Naive thymus-derived CD8-positive, alpha-beta T cell (primary cell): ENCODE measurements at places on chromosomes 1 and 21.
A peak's percentile ranks its signal among the peaks of the same experiment; 100 is the strongest.

DNA sequence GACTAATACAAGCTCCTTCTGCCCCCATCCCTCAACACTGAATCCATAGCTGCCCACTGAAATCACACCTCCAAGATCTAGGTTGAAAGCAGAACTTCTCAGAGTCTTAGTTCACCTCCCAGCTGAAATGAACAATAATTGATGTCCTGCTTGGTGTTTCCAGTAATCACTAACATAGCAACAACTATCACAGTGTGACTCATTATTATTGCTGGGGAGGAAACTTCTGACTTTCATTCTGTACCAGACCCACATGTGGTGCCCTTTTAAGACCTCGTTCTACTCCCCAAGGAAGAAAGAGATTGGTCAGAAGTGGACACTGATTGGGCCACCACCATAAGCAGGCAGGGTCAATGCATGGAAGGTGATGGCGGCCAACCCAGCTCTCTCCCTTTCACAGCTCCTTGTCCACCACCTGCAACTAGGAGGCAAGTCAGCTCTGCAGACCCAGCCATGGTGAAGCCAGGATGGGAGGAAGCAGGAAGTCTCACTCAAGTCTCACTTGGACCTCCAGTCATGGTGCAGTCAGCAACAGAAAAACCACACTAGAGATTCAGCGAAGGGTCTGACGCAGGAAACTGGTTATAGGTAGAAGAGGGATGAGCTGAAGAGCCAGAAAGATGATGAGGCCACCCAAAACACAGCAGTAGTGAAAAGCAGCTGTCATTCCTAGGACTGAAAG is 720.2 kb downstream of the PTPRU start:
- no peak for DNase-seq

DNA sequence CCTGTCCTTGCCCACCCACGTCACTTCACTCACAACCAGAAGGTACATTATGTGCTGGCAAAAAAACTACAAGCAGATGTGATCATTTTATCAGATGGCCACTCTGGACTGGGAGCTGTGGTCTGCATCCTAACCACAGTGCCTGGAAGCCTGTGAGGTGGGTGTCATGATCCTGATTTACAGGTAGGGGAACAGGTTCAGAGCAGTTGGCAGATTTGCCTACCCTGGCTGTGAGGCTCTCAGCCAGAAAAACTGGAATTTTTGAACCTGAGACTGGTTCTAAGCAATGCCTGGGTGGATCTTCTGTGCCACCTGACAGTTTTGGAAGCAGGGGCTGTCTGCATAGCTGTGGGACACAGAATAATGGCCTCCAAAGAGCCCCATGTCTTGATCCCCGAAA is 150.8 kb downstream of the SYF2 start:
- no peak for DNase-seq

DNA sequence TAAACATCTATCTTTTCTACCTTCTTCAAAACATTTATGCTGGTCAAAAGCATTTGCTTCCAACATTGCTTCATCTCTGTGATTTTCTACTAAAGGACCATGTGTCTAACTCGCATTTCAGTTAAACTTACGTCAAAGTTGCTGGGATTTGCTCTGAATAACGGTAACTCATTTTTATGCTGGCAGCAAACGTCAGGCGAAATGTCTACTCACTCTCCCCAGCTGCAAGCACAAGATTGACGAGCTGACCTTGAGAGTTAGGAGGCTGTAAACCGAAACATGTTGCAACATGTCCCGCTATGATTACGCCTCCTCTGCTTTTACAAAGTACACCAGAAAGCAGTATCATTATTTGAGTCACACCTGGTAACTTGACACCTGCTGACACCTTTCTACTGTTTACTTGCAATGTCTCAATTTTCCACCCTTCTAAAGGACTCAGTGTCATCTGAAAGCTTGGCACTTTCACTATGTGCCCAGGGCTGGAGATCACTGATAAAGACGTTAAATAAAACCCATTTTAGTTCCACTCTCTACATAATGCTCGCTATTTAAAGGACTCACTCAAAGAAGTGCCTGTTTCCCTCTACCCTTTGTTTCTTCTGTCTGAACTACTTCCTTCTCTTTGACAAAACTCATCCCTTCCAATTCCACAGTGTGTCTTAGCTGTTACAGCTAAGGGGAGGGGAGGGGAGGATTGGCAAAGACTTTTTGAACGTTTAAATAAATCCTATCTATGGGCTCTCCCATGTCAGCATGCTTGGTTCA is 111.9 kb downstream of the PTPN14 start:
- no peak for DNase-seq

DNA sequence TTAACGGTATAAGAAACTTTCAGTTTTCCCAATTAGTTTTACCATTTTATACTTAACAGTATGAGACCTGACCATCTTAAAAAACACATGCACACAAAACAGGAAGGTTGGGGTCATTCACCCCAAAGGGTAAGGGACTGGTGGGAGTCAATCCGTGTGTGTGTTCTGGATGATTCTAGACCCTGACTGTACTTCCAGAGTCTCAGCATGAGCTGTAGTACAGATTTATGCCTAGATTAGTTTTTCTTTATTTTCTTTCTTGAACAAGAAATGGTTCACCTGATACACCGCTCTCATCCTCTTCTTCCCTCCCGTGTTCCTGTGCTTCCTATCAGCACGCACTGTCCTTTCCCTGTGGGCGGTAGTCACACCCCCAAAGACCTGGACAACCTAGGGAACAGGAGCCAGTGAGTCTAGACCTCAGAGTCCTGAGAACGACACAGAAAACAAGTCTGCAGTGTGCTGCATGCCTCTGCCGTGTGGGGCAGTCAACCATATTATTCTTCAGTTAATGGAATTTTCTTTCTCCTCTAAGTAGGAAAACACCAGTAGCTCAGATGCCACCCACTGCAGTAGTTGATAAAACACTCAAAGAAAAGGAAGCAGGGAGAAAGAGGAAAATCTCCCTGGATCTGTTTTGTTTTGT is 38.9 kb upstream of the MRPS6 start:
- no peak for DNase-seq

DNA sequence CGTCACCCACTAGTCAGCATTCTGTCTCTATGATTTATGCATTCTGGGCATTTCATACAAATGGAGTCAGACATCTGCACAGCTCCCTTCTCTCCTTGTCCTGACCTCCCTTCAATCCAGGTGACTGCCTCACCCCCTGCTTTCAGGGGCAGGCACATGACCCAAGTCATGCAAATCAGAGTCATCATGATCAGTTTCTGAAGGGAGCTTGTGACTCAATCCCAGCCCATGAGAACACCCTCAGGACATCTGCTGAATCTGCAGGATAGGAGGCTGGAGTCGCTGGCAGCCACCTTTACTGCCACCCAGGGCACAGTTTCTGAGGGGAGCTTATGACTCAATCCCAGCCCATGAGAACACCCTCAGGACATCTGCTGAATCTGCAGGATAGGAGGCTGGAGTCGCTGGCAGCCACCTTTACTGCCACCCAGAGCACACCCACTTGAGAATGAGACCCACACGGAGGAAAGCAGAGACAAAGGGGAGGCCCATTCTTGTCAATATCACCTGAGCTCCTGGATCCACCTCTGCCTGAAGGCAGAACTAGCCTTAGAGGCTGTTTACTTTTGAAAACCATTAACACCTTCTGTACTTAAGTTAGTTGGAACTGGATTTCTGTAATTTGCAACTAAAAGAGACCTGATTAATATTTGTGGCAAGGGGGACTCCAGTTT is 62.3 kb upstream of the SLC25A33 start:
- DNase-seq, result no peak

DNA sequence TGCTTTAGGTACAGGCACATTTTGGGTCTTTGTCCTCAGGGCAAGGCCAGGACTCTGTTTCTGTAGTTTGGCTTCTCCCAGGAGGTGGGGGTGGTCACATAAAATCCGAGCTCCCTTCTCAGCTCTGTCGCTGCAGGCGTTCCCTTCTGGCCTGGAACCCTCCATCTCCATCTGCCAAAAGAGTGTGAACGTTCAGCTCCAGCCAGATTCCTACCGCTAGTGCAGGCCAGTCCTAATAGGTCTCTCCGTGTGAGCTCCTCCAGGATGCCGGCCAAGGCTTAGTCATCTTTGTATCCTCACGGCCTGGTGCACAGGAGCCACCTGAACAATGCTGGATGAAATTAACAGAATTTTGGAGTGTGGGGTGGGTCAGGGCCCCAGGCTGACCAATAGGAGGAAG is 19.9 kb upstream of the KCNA10 start:
- no peak for DNase-seq

- DNase-seq, result no peak
These were observed 30.4 kb downstream of the S100A10 start for GRCh38 chr1:151963288-151963687.

DNA sequence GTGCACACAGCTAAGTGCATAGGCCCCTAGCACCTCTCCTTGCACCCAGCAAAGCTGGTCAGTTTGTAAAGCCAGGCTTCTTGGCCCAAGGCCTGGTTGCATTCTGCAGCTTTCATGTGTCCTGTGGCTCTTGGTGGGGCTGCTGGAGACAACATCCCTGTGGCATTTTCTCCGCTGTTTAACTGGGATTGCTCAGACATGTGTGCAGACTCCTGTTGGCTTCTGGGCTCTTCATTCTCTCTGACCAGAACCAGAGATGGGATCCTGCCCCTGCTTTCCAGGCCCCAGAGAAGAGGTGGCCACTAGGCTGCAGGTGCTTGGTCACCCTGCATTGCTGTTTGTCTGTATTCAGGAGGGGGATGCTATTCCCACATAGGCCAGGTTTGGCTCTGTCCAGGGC is 50.8 kb downstream of the FAM78B start:
- DNase-seq, result no peak

- DNase-seq, result no peak
These were observed 35.0 kb upstream of the THEM4 start for GRCh38 chr1:151944126-151944856.

- no peak for DNase-seq
These were observed 216.6 kb downstream of the PLA2G4A start for GRCh38 chr1:187045371-187045770.

GRCh38 chr1:193066606-193067005 is 7.2 kb downstream of the RO60 start:
- no peak for DNase-seq

GRCh38 chr1:160761046-160761445 is 22.0 kb downstream of the SLAMF7 start:
- DNase-seq, result no peak

DNA sequence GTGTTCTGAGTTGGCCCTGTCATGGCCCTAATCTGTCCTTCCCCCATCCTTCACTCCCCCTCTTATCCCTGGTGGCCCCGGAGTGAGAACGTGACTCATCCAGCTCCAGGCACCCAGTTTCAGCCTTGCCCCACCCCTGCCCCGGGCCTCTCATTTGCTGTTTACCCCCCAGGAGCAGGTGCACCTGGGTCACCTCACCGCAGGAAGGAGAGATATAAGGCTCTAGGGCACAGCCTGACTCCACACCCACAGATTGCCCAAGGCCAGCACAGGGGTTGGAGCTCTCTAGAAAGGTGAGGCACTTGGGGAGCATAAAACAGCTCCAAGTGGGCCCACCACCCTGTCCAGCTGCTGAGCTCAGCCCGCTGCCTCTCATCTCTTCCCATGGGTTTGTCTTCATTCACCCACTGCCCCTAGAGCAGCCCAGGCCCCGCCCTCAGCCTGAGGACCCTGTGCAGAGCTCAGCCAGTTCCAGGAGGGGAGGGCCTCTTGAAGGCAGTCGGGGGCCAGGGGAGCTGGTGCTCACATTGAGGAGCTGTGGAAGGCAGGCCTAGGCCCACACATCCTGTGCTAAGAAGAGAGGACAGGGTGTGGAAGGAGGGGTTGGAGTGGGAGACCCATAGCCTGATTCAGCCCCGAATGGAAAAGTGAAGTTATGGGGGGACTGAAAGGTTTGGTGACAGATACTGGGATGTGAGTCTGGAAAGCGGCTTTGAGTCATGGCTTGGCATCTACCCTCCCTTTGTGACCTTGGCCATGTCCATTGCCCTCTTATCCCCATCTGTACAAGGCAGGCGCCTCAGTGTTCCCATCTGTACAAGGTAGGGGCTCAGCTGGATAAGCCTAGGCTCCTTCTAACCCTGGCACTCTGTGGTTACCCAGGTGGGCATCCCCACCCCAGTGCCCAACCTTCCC is 16.1 kb upstream of the GPR37L1 start:
- DNase-seq, result no peak

GRCh38 chr21:28986677-28987076 is 6.0 kb downstream of the LTN1 start:
- DNase-seq, result no peak

DNA sequence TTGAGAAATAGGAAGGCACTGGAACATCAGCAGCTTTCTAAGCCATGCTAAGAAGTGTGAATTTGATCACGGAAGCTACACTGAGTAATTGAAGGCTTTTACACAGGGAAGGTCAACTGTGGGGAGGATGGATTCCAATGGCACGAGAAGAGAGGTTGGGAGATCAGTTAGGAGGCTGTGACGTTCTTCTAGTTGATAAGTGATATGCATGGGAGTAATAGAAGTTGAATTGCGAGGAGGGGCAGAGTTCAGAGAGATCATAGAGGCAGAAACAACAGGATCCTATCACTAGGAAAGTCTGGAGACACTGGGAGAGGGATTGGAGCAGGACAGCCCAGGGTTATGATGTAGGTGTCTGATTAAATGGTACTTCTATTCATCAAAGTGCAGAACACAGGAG is 16.2 kb downstream of the LMOD1 start:
- DNase-seq, result no peak

- DNase-seq, result peak; percentile 34
These were observed 18.6 kb downstream of the PTTG1IP start for GRCh38 chr21:44854664-44855446.

DNA sequence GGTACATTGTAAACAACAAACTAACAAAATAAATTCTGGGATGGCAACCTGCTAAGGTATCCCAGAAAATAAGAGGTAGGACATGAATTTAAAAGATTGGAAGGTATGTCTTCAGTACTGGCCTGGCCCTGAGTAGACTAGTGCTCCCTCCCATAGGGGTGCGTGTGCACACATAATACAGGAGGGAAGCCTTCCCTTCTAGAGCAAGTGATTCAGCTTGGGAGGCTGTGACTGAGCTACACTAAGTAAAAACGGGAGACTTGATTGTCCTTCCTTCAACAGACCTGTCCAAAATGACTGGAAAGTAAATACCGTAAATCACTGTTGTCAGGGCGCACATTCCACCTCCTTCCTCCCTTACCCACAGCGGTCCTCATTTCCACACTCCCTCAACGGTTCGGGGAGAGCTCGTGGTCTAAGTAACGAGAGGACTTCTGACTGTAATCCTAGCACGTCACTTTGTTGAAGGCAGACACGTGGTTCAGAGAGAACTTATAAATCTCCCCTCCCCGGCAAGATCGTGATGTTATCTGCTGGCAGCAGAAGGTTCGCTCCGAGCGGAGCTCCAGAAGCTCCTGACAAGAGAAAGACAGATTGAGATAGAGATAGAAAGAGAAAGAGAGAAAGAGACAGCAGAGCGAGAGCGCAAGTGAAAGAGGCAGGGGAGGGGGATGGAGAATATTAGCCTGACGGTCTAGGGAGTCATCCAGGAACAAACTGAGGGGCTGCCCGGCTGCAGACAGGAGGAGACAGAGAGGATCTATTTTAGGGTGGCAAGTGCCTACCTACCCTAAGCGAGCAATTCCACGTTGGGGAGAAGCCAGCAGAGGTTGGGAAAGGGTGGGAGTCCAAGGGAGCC is at the start of gene TGFB2:
Gene TGFB2, plus strand, starts transcription at position 523 of the 859 bp plus-strand sequence. CDS start 1,366 bp downstream, outside the sequence.
- no peak for DNase-seq

DNA sequence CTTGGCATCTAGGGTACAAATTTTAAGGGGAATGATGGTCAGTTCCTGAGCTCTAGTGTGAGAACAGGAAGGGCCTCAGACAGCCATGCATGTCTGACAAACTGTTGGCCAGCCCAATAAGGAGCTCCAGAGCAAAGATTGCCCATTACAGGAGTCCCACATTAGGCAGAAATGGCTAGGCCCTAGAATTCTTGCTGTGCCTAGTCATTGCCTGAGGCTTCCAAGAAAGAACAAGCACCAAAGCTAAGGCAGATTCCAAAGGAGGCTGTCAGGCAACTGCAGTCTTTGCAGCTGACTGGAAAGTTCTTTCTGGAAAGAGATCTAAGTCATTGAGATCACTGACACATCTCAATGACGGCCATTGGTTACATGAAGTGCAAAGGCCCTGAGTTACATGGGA is 3.9 kb upstream of the STIL start:
- no peak for DNase-seq
